ENCODE measurements at places on chromosomes 12 and 14.

DNA sequence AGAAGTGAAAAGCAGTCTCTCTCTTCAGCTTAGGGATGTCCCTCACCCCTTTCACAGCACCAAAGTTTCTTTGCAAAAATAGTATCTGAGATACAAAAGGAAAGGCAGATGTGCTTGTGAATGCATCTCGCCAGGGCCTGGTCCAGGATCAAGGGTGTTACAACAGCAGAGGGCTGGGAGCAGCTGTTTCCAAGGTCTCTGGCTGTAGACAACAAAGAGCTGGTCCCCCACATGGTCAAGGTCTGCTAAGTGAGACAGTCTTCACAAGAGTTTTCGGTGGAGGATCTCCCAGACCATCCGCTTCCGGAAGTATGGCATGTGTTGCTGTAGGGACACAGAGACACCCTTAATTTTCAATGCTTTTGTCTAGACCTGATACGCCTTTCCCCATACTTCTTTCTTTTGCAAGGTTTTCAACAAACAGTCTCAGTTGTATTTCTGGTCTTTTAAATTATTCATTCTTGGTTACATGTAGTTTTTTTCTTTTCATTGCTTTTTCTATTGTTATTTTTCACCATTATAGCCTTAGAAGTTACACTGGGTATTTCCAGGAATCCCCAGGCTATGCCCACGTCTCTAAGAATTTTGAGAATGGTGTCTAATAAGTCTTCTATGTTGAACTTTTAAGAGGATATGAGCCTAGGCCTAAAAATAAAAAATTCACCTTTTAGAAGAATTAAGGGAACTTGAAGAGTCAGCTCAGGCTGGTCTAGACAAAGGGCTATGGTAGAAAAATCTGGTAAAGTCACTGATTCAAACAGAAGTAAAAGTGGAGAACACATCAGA is 41.0 kb upstream of the COL2A1 start:
- no peak for DNase-seq

DNA sequence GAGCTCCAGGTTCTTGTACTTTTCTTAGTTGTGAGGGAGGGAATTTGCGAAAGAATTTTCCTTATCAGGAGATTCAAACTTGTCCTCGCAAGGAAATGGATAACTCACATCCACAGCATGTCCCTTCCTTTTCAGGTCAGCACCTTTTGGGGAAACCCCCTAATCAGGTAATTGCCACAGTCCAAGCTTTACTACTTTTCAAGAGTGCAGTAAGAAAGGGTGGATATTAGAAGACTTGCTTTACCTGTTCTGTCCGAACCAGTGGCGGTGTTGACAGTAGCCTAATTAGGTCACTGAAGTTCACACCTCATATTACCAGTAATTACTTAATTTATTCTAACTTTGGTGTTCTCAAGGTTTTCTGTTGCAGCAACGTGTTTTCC is 6.7 kb upstream of the C12orf50 start:
- DNase-seq: peak; percentile 10

DNA sequence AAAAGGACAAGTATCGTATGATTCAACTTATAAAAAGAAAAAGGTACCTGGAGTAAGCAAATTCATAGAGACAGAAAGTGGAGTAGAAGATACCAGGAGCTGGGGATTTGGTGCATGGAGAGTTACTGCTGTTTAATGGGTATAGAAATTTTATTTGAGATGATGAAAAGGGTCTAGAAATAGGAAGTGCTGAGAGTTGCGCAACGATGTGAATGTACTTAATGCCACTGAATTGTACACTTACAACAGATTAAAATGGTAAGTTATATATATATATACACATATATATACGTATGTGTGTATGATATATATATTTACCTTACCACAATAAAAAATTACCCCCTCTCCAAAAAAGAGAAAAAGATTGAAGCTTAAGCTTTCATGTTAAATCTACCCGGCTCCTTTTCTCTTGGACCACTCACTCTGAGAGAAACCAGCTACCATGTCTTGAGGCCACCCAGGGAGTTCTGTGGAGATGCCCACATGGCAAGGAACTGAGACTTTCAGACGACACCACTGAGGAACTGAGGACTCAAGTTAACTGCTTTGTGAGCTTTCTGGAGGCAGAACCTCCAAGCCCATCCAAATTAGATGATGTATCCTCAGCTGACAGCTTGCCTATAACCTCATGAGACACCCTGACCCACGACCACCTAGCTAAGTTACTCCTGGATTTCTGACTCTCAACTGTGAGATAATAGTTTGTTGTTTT is 130.0 kb upstream of the BTG1 start:
- DNase-seq: no peak

DNA sequence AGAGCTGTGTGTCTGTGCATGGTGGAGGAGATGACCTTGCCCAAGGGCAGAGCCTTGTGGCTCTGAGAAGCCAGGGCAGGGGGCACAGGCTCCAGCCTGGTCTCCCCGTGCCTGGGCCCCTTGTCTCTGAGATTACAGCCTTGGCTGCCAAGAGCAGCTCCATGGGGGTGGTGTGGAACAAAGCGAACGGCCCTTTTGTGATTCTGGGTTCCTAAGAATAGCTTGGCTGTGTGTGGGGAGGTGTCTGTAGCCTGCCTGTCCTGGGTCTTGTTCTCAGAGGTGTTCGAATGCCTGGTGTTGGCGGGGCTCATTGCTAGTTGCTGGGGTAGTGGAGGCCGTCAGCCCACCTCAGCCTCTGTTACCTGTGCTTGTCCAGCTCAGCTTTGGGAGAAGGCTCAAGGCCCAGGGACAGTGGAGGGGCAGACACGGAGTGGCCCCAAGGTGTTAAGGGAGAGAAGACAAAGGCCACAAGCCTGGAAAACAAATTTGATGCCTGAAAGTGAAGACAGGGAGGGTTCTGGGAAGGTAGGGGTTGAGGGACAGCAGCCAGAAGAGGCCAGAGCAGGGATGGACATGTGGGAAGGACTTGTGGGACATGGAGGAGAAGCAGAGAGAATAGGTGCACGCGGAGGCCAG is 7.4 kb upstream of the MYH7 start:
- DNase-seq: no peak

- no peak for DNase-seq
These were observed 99.2 kb downstream of the KSR2 start for GRCh38 chr12:117869551-117869950.

All from fibroblast of villous mesenchyme (primary cell).